Nucleus accumbens (tissue), 56 donors: ENCODE measurements at places on chromosomes 2 and 18.
A peak's percentile ranks its signal among the peaks of the same experiment; 100 is the strongest.

DNA sequence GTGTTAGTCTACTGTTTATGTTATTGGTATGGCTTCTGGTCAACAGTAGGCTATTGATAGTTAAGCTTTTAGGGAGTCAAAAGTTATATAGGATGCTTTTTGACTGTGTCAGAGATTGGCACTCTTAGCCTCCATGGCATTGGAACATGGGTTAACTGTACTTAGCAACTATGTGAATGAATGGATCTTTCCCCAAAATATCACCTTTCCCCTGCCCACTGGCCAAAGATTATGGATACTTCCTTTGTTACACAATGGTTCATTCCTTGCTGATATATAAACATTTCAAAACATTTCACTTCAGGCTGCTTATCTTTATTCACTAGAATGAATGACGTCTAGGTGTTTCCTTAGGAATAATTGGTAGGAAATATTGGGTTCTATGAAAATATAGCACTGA lies 62.1 kb upstream of the DOCK10 start:
- no peak for DNase-seq

DNA sequence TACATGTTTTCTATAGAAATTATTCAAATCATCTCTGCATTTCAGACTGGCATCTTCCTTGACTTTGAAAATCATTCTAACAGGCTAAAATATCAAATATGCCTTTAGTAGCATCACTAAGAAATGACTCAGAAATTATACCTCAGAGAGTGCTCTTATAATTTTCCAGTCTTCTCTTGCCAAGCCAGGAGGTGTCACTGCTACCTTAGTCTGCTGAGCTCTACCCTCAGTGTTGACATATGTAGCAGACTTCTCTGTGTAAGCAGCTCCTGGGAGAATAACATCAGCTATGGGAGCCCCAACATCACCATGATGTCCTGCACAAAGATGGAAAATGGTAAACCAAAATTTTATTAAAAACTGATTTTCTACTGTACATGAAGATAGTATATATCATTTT lies 31.6 kb downstream of the NDUFS1 start:
- peak; percentile 10 for DNase-seq

GRCh38 chr18:9663377-9663776 lies 44.7 kb upstream of the RAB31 start:
- no peak for DNase-seq

DNA sequence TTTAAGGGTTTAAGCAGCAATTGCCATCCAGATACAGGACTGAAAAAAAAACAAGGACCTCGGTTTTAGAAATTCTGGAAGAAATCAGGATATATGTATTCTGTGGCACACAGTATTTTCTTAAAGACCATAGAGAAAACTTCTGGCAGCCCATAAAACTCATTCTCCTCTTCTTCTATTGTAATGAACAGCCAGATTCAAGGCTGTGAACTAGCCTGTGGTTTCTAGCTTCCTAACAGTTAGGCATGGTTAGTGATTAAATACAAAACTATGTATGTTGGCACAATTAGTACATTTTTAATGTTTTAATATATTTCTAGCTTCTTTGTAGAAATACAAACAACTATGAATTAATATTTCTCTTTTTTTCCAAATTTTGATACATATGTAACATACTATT lies 555.7 kb downstream of the DSC3 start:
- no peak for DNase-seq

DNA sequence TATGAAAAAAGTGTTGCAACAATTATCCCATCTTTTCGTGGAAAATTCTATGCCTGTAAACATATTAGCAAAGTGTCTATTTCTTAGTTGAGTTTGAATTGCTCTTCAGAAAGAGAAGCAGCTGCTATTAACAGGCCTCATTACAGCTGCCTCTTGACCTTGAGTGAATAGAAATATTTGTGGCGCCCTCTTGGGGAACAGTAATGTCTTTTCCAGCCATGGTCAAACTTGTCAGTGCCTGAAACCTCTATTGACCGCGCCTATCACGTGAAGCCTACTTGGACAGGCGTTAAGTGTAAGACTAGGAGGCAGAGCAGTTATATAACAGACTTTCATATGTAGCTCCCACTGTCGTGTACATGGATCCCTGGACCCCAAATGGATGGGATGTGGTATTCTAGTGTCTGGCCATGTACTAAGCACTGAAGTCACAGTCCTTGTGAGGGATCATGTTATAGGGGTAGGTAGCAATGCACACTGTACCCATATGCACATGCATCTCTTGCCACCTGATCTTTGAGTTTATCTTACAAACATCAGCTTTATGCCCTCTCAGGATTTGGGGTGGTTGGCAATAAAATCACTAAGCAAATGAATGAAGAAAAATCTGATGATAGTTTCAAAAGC lies 245.0 kb downstream of the PTGR3 start:
- no peak for DNase-seq

GRCh38 chr2:127558911-127559310 lies 23.4 kb downstream of the MYO7B start:
- DNase-seq = no peak

GRCh38 chr2:31070339-31071125 lies 67.7 kb downstream of the GALNT14 start:
- DNase-seq = no peak
